ENCODE measurements at places on chromosomes 2 and 18.
A peak's percentile ranks its signal among the peaks of the same experiment; 100 is the strongest.

DNA sequence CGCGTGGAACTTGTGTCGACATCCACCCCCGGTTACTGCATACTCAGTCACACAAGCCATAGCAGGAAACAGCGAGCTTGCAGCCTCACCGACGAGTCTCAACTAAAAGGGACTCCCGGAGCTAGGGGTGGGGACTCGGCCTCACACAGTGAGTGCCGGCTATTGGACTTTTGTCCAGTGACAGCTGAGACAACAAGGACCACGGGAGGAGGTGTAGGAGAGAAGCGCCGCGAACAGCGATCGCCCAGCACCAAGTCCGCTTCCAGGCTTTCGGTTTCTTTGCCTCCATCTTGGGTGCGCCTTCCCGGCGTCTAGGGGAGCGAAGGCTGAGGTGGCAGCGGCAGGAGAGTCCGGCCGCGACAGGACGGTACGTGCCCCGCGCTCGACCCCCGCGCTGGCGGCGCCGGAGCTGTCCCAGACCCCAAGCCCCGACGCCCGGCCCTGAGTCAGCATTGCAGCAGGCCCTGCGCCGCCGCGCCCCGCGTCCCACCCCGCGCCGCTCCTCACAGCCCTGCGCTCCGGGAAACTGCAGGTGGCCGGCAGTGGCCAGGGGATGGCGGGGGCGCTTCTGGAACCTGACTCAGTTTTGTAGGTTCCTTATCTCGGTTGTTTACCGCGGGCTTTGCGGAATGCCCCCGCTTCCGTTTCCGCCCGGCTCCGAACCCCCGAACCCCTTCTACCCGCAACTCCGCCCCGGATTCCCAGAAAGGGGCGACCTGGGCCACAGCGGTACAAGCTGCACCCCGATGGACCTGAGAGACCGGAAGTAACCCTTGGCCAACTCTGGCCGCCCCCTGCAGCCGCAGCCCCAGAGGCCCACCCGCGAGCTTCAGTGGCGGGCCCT lies at the start of gene CFLAR:
Gene CFLAR (plus strand): TSS at position 50 of the 844 bp plus-strand sequence. CDS start 13,702 bp downstream, outside the sequence.
- peak; percentile 77 for DNase-seq

- peak; percentile 73 for DNase-seq
These were observed 49.5 kb upstream of the FZD5 start for GRCh38 chr2:207819021-207819797.

- no peak for DNase-seq
These were observed 21.9 kb downstream of the RTP5 start for GRCh38 chr2:241891315-241891987.

DNA sequence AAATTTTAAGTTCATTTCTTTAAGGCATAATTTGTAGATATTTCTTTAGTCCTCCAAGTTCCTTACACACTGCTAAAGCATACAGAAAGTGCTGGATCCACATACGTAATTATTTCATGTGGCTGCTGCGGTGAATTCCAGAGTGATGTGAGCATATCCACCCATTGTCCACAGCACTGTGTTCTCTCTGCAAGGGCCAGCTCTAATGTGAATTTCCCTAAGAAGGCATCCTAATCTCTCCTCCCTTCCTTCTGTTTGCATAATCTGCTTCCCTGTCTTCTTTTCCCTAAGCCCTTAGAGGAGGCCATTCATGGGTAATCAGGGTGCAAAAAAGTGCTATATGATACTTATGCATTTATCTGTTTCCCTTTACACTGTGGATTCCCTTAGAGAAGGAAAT lies 57.2 kb downstream of the COBLL1 start:
- DNase-seq = no peak
